ENCODE measurements at places on chromosomes 12 and 14.

DNA sequence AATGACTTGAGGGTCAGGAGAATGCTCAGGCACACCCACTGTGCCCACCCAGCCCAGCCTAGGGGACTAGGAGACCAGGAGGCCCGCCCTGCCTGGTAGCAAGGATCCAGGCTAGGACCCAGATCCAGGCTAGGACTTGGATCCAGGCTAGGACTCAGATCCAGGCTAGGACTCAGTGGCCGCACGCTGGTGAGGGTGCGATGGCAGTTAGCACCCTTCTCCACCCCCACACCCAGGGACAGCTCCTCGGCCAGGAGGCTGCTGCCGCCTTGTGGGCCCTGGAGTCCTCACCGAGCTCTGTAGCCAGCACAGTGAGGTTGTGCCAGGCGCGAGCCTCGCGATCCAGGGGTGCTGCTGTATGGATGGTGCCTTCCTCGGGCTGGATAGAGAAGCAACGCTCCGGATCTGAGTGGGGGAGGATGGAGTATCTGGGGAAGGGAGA lies 5.1 kb downstream of the CDH24 start:
- DNase-seq, result no peak

GRCh38 chr12:131455581-131456110 lies 255.2 kb upstream of the SFSWAP start:
- DNase-seq, result no peak

DNA sequence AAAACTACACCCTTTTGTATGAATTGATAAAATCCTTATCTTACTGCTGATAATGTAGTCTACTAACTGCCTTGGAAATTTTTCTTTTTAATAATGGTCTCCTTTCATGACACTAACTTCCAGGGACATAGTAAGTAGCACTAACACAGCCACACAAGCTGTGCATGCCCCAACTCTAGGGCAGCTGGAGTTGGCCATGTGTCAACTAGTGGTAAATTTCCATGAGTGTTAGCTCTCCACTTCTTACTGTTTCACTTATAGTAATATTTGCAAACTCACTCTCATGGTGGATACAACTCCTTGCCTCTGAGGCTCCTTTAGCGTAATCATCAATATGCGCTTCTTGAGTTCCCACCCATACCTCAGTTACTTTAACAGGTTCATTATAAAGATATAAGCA lies 38.0 kb downstream of the LGR5 start:
- peak; percentile 29 for DNase-seq

DNA sequence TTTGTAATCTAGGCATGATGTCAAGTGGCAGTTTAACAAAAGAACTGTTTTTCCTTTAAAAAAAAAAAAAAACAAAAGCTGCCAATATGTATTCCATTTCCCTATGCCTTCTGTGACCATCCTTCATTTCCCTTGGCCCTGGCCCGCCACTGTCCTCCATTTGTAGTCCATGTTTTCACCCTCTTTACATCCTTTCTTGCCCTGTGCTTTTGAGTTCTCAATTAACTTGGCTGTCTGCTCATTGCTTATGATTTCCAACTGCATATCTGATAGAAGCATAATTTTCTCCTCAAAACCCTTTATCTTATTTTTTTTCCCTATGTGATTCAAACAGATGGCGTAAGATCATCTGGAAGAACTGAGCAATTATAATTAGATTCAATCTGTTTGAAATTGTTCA lies 297.5 kb downstream of the NAV3 start:
- no peak for DNase-seq

DNA sequence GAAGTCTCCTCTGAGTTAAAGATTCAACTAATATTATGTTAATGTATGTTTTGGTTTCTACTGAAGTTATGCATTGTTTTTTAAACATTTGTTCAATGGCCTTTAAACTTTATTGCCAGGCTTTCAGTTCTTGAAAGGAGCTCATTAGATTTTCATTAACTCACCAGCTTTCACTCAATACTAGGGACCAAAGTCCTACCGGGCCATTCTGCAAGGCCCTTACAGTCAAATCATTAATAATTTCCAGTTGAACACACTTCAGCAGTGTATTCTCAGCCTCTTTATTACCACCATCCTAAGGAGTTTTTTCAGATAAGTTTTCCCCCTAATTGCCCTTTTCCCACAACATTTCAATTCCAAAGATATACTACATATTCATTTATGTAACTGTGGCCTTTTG lies 409.2 kb downstream of the DIO2 start:
- no peak for DNase-seq

- DNase-seq, result no peak
Observed at GRCh38 chr14:22865424-22866405, 5.8 kb upstream of the LRP10 start.

DNA sequence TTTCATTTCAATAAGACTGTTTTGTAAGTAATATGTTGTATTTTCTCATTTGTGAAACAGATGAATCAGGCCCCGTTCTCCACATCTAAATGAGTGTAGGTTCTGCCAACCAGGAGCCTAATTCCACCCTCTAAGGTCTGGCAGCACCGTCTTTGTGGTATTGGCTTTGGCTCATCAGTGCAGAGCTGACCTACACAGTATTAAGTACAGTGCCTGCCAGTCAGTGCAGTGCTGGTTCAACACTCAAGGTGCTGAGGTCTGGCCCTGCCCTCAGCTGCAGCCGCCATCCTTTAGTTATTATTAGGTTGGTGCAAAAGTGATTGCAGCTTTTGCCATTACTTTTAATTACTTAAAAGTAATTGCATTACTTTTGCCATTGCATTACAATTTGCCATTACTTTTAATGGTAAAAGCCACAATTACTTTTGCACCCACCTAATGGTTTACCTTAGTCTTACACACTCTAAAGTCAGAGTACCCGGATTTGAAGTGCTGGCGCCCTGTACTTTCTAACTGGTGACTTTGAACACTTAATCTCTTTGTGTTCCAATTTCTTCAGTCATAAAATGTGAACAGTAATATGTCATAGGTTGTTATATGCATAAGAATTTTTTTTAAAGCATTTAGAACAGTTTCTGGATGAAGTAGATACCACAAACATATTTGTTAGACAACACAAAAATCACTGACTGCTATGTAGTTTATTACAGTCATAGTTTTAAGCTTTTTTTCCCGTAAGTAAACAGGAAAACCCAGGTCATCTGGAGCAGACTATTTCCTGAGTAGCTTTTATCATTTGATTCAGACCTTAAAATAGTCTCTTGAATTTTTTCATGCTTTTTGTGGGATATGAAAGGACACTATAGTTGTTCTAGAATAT lies 99.5 kb downstream of the SYNE2 start:
- no peak for DNase-seq

GRCh38 chr14:95137164-95137803 lies 20.0 kb downstream of the DICER1 start:
- no peak for DNase-seq

DNA sequence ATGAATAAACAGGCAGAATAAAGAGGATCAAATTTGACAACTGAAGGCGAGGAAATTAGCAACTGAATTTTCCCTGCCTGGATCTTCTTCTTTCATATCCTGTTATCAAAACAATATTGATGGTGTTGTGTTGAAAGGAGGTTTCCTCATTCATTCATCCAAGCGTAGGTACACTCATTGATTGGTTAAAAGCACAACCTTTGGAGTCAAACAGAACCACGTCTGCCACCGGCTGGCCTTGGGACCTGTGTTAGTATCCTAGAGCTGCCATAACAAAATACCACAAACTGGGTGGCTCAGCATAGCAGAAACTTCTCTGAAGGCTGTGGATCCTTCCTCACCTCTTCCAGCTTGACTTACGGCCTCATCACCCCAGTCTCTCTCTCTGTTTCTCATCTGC lies 268.6 kb upstream of the PWP1 start:
- no peak for DNase-seq

GRCh38 chr12:12645485-12645884 lies 33.8 kb downstream of the CREBL2 start:
- peak; percentile 33 for DNase-seq

Measured in fibroblast of skin of back (primary cell).